Right lobe of liver (tissue), 6 donors: ENCODE measurements at places on chromosomes 12 and 14.
A peak's percentile ranks its signal among the peaks of the same experiment; 100 is the strongest.

DNA sequence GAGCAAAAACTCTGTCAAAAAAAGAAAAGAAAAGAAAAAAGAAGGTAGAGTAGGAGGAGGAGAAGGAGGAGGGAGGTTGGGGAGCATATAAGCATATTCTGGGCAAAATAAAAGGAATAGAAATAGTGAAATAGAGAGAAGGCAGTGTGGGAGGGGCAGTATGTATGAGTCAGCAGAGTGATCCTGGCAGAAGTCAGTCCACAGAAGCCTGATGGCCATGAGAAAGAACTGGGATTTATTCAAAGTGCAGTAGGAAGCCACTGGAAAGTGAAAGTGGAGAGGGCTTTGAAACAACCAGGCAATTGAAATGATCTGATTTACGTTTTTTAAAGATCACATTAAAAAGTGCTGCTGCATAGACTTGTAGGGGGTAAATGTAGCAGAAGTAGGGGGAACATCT, 368.6 kb upstream of the USP15 start:
- DNase-seq: no peak

DNA sequence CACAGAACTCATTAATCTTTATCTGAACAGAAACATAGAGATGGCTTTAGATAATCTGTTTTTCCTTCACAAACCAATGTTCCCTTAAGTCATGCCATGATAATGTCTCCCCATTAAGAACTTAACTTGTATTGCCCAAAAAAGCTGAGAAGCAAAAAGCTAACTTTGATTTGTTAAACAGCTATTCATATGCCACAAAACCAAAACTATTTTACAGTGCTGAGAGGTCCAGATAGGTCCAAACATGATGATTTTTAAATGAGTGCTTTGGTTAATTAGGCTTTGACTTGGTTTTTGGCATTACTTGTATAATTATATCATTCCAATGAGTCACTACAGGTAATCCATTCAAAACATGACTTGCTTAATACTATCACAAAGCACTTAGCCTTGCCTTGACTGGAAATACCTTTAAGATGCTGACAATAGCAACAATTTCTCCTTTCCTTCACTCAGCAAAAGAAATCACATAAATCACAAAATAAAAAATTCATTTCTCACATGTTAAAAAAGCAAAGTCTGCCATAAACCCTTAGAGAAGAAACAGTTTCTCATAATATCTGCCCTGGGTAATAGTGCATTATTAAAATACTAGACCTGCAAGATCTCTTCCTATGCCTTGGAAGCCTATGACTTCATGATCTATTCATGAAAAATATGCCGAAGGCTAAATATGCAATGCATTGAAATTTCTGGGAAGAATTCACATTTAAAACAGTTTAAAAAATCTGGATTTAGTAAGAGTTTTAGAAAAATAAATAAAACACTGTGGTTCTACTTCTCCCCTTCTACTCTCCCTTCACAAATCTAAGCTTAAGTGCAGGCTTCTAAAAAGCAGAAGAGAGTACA, 52.0 kb upstream of the SAV1 start:
- DNase-seq: no peak

- no peak for DNase-seq
These were observed 73.4 kb downstream of the GTF2A1 start for GRCh38 chr14:81147140-81147897.

DNA sequence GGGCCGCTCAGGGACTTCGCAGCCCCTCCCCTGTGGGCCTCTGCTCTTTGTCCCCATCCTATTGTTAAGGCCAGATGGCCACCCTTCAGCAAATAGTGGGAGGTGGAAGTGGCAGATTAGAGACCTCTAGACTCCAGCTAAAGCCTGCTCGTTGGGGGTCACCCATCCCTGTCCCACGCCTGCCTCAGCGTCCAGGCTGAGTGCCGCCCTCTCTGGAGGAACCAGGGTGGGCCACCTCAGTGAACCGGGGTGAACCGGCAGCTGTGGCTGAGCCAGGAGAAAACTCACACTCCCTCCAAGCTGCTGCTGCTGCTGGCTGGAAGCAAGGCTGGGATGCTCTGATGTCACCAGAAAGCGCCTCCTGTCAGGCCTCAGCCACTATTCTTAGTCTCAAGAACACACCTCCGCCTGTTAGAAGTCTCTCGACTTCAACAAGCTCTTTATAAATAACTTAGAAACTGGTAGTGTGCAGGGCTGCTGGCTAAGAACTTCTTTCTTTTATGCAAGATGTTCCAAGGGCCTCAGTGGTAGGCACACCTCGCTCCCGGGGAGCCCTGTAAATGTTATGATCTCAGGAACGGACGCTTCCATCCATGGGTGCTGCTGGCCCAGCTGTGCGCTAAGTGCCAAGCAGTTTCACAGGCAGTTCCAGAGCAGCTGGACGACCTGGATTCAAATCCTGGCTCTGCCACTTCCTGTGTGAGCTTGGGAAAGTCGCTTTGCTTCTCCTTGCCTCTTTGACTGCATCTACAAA, 19.8 kb upstream of the TESC start:
- DNase-seq: no peak

DNA sequence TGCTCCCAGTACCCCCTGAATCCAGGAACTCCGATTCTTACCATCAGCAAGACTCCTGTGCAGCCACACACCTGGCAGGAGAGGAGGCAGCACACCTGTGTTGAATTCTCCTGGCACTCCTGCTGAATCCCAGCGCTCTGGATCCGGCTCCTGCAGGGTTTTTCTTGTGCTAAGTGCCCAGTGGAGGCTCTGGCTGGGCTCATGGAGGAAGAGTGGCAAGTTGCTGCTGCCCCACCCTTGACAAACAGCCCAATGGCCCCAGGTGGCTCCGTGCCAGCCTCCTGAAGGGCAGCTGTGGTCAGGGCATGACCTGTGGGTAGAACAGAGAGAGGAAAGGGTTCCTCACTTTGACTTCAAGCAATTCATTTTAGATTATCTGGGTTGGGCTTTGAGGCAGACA, 20.0 kb downstream of the CRACR2A start:
- DNase-seq: no peak

DNA sequence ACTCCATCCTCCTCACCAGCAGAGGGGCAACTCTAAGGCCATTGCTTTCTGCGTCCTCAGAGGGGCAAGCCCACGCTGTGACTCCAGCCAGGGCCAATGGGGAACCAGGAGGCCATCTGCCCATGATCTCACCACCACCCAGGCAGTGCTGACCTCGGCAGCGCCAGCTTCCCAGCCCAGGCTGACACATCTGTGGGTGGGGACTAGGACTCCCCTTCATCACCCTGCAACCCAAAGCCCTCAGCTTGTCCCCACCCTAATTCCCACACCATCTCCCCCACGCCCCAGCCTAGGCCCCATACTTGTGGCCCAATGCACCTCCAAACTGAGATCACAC, 58.6 kb downstream of the VWF start:
- no peak for DNase-seq

DNA sequence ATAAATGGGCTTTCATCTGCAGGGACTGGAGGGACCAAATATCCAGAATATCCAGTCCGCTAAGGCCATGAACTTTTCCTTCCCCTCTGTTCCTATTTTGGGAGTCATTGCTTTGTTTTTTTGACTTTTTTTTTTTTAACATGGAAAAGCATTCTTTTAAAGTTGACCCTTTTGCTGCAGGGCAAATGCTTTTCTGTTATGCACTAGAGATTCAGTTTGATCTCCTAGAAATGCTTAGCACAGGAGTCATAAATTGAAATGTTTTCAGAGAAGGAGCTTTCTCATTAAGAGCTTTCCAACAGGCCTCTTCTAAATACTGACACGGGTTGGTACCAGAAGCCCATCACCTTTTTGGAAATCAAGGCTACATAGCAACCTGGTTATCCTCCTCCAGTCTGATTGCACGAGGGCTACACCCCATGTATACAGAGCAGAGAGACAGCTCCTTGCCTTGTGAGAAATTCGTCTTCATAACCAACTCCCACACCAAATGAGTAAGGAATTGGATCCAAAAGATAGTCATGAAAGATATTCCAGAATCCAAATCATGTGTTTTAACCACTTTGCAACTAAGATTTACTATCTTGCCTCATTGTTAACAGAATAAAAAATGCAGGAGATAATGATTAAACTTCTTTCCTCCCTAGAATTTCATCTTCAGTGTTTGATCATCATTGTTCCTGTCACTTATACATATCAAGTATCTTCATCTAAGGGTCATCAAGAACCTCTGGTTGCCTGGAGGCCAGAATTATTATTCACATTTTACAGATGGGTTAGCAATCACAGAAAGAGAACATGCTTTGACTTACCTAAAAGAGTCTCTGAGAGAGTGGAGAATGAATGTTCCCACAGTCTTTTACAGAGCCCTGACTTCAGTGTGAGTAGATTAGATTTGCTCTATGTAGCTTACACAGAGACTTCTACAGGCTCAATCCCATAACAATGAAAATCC, 389.4 kb downstream of the ZFP36L1 start:
- no peak for DNase-seq

DNA sequence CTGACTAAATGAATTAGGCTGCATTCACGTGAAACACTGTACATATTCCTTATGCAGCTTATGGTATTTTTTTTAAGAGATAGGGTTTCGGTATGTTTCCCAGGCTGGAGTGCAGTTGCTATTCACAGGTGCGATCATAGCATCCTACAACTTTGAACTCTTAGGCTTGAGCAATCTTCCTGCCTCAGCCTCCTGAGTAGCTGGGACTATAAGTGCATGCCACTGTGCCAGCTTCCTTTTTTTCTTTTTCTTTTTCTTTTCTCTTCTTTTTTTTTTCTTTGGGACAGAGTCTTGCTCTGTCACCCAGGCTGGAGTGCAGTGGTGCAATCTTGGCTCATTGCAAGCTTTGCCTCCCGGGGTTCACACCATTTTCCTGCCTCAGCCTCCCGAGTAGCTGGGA, 35.8 kb upstream of the SPPL3 start:
- DNase-seq: no peak

GRCh38 chr12:124548854-124549378, 18.5 kb downstream of the NCOR2 start:
- DNase-seq: peak; percentile 55

DNA sequence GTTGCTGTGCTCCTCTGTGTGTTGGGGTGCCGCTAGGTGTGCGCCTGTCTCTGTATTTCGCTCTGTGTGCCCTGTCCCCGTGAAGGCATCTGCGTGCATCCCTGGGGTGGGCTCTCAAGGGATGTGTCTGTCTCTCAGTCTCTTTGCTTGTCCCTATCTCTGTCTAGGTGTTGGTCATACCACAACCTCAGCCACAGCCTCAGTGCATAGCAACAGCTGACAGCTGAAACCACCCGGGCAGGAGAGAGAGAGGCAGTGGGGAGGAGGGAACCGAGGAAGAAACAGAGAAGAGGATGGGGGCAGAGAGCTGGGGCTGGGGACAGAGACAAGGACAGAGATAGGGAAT, 953 bp upstream of the NXPH4 start:
- no peak for DNase-seq

- DNase-seq: no peak
These were observed 39.6 kb downstream of the PRKCH start for GRCh38 chr14:61360796-61361525.

DNA sequence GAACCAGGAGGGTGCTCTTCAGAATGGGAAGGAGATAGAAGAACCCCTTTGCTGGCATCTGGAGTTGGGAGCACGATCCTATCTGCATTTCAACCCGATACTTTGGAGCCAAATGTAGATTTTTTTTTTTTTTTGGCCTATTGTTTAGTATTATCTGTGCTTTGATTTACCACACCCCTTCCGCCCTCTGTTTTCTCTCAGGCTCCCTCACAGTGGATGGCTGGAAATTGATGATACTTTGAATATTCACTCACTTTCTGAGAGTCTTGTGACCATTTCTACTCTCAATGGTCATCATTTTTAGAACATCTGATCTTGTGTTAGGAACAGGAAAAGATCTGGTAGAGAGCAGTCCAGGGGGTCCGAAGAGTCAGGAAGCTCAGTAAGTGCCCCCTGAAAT, 9.0 kb downstream of the TSPAN9 start:
- DNase-seq: no peak

DNA sequence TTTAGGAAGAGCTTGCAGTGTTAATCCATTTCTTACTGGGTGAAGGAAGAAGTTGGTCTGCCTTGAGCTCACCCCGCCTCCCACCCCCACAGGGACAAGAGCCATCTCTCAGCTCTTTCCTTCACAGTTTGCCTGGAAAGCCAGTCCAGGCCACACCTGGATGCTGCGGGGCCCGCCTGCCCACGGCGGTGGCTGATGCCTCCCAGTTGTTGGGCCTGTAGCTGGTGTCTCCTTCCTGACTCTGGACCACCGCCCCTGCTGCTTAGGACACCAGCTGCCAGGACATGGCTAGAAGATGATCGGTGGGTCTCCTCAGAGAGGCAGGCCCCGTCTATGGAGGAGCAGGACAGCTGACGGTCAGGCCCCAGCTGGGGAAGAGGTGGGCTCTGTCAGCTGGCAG, 92.9 kb downstream of the TESC start:
- no peak for DNase-seq

DNA sequence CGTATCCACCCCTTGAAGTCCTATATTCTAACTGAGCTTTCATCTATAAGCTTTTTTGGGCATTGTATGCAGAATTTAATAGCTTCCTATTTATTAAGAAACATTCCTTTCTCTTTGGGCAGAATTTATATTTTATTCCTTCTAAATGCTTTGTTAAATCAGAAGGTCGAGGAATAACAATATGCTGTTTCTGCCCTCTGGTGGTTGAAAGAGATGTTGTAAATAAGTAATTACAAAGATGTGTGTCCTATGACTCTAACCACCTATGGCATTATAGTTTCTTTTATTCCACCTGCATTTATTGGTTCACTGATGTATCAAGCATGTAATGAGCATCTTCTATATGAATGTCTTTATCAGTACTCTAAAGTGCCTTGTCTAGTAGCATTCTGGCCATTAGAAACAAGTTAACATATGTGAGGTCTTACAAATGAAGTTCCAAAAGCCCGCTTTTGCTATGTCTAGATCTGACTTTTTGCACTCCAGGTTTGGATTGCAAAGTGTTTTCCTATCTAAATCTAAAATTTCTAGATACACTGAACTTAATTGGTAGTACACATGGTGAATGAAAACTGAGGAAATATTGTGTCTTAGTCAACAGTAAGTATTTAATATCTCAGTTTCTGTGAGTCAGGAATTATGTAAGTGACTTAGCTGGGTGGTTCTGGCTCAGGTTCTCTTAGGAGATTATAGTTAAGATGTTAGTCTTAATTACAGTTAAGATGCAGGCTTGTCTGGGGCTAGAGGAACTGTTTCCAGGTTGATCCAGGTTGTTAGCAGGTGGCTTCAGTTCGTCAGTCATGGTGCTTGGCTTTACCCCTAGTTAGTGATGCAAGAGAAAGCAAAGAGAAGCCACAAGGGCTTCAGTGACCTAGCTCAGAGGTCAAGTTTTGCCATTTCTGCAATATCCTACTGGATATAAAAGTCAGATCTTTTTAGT, 57.5 kb downstream of the PLEKHA5 start:
- DNase-seq: no peak

GRCh38 chr14:47226877-47227520, 448.4 kb downstream of the MDGA2 start:
- no peak for DNase-seq

- DNase-seq: no peak
These were observed 1892.1 kb upstream of the SEL1L start for GRCh38 chr14:83425706-83426105.

DNA sequence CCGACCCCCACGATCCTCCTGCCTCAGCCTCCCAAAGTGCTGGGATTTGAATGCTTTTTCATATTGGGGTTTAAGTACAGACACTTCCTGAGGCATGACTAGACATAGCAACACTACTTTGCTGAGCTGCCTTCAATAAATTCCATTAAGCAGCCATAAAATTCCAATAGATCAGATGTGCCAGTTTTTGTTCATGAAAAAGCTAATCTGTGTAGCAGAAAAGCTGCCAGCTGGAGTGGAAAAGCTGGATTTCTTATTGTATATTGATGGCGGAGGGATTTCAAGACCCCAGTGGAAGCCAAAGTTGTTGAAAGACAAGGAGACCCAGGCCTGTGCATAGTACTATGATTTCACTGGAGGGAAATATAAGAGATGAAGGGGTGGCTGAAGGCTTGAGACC, 209.0 kb upstream of the NUDT4 start:
- no peak for DNase-seq
